ENCODE measurements at places on chromosomes 4 and X.

- DNase-seq, result no peak
Measured at GRCh38 chr4:7867701-7868435, 71.8 kb downstream of the AFAP1 start.

- no peak for DNase-seq
Measured at GRCh38 chr4:127509155-127509554, 123.6 kb upstream of the INTU start.

DNA sequence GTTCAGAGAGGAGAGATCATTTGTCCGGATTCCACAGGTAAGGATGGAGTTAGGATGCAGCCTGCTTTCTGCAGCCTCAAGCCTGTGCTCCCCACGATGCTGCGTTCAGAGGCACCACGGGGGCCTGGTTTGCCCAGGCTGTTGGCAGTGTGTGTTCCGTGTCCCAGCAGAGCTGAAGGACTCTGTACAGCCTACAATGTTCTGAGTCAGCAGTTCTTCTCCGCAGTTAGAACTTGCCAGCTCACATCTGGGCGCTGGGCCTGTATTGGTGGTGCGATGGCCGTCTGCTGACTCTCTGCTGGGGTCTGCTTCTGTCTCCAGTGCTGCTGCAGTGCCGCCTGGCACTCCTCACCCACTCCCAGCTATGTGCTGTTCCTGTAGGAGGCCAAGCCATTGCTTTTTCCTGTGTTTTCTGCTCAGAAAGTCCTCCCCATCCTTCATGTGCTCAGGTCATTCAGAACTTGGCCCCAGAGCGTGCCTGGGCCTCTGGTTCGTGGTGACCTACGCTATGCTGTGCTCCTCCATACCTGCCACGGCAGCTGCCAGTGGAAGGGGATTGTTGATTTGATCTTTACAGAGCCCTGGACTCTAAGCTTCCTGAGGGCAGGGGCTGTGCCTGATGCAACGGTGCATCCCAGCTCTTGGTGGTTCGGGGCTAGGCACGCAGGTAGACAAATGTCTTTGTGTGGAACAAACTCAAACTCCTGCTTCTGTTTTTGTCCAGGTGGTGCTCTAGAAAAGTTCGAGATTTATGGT is 42.6 kb upstream of the TADA2B start:
- no peak for DNase-seq

DNA sequence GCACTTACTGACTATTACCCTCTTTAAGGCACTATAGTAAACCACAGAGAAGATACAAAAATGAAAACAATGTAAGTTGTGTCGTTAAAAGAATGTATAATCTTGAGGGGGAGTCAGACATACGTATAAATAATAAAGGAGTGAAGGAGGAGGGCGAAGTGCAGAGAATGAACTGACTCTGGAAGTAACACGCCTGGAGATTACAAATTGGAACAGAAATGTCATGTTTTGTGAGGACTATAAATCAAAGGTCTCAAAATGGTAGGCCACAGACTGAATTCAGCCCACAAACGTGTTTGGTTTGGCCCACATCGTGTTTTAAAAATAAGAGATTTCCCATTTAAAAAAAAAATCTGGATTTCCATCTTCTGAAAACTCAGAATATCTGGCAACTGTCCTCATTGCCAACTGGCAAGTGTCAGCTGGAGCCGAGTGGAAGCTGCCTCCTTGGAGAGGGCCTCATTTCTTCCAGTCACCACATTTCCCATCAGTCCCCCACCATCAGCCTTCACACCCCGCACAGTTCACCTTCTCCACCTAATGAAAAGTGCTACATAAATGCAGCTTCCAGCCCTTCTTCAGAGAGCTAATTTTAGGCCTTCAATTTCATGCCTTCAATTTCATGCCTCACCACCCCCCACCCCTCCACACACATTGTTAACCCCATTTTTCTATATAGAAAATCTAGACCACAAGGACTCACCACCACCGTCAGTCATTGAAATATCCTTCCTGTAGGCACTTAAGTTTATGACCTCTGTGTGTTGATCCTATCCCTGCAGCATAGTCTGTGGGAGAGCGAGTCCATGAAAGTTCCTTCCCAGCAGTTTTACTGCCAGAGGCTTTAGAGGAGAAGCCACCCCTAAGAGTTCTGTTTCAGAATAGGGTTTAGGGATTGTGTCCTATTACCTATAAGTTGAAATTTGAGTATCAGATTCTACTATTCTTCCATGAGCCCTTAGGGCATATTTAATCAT is 32.0 kb upstream of the COL25A1 start:
- no peak for DNase-seq

DNA sequence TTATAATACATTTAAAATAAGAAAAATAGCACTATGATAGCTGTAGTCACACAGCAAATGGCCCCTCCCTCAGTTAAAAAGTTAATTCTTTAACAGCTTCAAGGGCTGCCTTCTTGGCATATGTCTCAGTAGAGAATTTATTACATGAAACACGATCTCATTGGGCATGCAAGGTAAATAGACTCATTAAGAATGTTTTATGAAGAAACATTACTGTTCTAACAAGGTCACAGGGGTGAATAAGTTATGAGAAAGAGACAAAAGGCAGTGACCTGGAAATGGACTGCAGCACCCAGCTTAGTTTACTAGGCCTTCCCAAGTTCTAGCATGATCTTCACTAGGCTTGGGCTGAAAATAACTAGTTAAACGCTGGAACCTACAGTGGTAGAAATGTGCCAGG is 277.7 kb downstream of the NR3C2 start:
- DNase-seq, result no peak

GRCh38 chrX:22155126-22155525 is 117.6 kb upstream of the CBLL2 start:
- DNase-seq, result no peak

GRCh38 chrX:27840881-27841280 is 33.1 kb downstream of the MAGEB10 start:
- DNase-seq, result no peak

DNA sequence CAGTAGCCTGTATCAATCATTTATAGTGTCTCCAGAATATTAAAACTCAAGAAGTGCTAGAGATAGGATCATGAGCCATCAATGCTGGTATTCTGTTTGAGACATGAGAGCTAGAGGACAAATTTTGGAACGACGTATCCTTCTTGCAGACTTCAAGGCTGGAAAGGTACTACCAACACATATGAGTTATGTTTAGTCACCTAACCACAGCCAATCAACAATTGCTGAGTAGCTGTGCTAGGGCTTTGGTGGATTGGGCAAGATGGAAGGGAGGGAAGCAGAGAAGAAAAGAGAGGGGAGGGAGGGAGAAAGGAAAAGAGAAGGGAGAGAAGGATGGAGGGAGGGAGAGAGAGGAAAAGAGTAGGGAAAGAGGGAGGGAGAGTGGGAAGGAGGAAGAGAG is 21.6 kb upstream of the RAI2 start:
- DNase-seq, result no peak

- DNase-seq, result no peak
Measured at GRCh38 chr4:87975466-87975865, at the start of gene SPP1. SPP1 (plus strand) TSS chr4:87975714; CDS start chr4:87976896, 1,182 bp downstream.

GRCh38 chr4:77078401-77078800 is 2.6 kb upstream of the CCNI start:
- DNase-seq, result no peak

DNA sequence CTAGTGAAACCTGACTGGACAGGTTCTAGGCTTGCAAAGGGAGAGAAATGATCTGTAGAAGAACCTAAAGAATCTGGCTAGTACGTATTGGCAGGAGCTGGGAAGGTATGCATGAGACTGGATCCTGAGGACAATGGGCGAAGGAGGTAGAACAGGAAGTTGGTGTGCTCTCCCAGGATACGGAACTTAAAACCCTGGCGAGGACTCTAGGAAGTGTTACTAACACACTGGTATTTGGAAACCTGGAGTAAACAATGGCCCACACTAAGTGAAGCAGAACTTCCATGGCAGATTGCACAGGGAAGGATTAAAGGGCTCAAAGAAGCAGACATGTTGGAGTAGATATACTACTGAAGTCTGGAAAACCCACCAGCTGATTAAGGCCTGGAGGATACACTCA is 9.1 kb downstream of the SYN1 start:
- no peak for DNase-seq

DNA sequence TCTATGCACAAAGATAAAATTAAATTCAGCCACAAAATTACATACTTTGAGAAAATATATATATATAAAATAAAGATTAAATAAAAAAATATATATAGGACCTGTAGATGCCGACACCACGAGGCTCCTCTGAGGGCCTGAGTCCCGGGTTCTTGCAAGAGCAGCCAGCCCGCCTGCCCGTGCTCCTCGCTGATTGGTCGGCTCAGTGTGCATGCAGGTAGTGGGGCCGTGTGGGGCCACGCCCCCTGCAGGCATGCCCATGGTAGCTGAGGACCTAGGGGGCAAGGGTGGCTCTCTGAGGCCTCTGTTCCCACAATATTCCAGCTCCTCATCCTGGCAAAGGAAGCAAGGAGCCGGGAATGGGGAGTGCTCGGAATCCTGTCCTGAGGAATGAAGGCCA is 80.5 kb upstream of the AMELX start:
- DNase-seq, result no peak

GRCh38 chrX:46961574-46962283 is 49.5 kb downstream of the JADE3 start:
- DNase-seq, result no peak

DNA sequence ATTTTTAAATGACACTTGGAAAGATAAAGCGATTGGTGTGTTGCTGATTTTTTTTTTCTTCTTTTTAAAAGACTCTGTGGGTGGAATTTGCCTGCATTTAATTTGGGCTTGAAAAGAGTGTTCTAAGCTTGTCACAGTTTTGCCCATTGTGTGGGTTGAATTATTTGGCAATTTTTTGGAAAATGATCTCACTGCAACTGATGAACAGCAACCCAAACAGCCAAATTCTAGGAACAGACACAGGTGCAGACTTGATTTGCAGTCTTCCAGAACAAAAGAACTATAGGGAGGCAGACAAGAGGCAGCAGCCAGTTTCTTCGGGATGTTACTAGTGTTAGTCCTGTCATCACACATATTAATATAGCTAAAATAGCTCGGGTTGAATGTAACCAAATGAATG is 40.5 kb downstream of the CASP6 start:
- no peak for DNase-seq

DNA sequence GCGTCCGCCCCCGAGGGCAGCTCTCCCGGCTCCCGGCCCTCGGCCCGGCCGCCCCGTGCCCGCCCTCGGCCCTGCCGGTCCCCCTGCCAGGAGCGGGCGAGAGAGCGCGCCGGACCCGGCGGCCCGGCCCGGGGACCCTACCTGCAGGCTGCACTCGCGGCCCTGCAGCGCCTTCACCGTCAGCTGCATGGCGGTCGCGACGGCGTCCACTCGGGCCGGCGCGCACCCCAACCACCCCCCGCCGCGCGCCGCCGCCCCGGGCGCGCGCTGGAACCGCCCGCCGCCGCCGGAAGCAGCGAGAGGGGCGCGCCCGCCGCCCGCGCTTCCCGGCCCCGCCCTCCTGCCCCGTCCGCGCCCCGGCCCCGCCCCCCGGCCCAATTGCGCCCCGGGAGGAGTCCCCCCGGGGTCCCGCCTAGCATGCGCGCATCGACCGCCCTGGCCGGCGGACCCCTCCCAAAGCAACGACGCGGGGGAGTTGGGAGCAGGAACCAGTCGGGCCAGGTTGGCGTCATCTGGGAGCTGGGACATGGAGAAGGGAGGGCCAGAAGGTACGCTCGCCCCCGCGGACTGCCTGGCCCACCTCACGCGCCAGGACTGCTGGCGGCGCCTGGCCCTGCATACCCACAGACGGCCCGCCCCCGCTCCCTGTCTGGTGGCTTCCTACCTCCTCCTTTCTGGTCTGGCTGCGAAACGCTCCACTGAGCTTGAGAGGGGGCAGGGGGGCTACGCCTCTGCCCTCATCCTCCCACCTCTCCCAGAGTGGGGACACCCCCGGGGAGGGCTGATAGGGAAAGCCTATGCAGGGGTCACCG is at the start of gene UBL4A:
Gene UBL4A, minus strand, starts transcription at position 220 of the 812 bp plus-strand sequence. Its CDS starts 31 bp downstream, at position 189.
- peak; percentile 38 for DNase-seq

- no peak for DNase-seq
Measured at GRCh38 chrX:31546126-31546525, 474.3 kb upstream of the FTHL17 start.

- DNase-seq, result no peak
Measured at GRCh38 chr4:8439914-8440491, 520 bp downstream of the ACOX3 start.

GRCh38 chr4:78168029-78168428 is 110.9 kb downstream of the FRAS1 start:
- DNase-seq, result no peak

GRCh38 chr4:159296061-159296460 is 193.2 kb downstream of the RAPGEF2 start:
- no peak for DNase-seq

GRCh38 chrX:828411-828959 is 197.9 kb downstream of the SHOX start:
- DNase-seq, result no peak

DNA sequence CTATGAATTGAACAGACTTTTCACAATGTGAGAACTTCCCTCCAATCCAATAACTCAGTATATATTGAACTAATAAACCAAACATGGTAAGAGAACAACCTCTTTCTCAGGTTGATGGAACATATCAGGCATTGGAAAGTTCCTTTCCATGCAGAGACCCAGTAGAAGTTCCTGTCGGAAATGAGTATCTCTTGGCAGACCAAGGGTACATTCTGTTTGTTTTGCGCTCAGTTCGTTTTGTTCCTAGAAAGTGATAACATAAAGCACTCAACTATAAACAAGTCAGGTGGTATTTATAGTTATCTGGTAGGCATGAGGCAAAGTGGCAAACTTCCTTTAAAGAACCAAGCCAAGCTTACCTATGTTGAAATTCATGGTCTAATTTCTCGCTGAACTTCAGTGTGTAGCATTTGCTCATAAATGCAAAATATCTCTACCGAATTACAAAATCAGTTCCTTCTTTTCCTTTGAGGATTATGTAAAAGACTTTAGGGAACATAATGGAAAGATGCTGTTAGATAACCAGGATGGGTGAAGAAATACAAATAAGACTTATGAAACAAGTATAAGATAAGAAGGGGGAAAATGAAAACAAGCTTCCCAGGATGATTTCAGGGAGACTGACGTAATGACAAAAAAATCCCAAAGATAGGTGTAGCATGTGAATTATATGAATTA is 120.3 kb downstream of the ARHGAP24 start:
- no peak for DNase-seq

- no peak for DNase-seq
Measured at GRCh38 chr4:101862595-101862994, 72.1 kb downstream of the BANK1 start.

DNA sequence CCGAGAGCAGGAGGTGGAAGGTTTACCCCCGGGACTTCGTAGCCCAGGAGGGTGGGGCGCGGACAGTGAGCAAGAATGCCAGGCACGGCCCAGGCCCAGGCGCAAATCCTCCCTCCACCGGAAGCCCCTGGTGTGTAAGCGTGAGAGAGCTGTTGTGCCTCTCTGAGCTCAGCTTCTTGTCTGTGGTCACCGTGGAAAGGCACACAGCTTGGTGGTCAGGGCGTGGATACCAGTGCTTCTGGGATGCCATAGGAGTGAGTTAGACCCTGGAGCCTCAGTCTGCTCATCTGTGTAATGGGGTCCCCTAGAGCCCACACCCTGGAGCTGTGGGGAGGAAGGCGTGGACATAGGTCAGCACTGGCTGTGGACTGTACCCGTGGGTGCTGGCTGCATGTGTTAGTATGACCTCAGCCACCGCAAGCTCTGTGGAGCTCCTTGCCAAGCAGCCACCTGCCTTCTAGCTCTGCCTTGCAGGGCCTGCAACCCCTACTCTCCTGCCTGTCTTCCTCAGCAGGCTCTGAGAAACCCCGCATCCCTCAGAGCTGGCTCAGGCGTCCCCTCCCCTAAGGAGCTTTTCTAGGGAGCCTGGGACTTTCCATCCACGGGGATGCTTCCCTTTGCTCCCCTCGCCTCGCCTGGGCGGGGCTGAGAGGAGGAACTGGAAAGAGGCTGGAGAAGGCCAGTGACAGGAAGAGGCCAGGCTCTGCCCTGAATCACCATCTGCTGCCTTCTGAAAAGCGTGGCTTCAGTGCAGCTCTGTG is 28.0 kb upstream of the AFAP1 start:
- no peak for DNase-seq

All from activated CD4-positive, alpha-beta T cell treated with anti-CD3 and anti-CD28 coated beads for 4 hours (primary cell).